HuH-7.5 (cell line): ENCODE measurements at places on chromosomes 16 and 17.

GRCh38 chr16:77555126-77555525, 120.3 kb upstream of the ADAMTS18 start:
- DNase-seq, result no peak

- DNase-seq, result no peak
Measured at GRCh38 chr17:7038025-7038862, 2.4 kb downstream of the SLC16A13 start.

DNA sequence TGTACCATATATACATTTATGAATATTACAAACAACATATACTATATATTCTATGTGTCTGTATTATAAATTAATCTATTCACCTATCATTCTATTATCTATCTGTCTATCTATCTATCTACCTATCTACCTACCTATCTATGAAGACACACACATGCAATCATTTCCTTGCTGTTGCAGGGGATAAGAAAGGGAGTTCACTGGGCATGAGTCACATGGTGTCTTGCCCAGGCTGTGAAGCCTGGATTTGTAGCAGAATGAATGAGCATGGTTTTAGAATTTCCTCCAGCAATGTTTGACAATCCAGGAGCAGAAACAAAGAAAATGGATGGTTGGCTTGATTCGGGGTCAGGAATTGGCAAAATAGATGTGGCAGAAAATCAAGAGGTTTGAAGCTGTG, 23.2 kb upstream of the FAM20A start:
- DNase-seq, result no peak

DNA sequence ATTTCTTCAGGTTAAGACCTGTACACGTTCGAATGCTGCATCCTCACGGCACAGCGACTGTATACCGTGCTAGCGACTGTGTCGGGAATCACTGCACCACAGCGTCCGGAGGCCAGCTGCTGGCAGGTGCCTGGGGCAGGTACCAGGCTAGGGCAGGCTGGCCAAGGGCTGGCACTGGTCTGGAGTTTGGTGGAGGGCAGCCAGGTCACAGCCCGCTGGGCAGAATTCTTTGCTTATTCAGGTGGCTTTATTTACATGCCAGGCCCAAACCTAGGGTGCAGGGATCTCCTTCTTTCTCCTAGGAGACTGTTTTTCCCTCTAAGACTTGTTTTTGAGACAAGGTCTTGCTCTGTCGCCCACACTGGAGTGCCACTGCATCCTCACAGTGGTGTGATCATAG, 37.9 kb downstream of the COTL1 start:
- no peak for DNase-seq

- DNase-seq, result no peak
Measured at GRCh38 chr17:5757314-5757907, 173.1 kb upstream of the NLRP1 start.

GRCh38 chr16:104355-104754, 26.3 kb downstream of the MPG start:
- DNase-seq, result no peak

GRCh38 chr16:76946879-76947278, 244.1 kb upstream of the MON1B start:
- DNase-seq, result peak; percentile 10

DNA sequence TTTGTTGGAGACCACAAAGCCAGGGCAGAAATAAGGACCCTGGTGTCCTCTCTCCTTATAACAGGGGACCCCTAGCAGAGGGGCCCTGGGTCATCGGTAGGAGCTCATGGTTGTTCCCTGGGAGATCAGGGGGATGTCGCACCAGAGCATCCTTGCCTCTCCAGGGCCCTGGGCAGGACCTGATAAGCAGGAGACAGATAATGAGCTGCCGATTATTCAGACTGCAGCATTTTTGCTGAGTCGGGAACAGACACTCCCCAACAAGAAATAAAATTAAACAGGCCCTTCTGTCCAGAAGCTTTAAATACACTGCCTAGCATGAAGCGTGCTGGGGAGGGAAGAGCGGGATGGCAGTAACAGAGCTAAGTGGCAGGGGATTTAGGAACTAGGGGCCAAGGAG, 15.4 kb upstream of the GFAP start:
- DNase-seq, result no peak

DNA sequence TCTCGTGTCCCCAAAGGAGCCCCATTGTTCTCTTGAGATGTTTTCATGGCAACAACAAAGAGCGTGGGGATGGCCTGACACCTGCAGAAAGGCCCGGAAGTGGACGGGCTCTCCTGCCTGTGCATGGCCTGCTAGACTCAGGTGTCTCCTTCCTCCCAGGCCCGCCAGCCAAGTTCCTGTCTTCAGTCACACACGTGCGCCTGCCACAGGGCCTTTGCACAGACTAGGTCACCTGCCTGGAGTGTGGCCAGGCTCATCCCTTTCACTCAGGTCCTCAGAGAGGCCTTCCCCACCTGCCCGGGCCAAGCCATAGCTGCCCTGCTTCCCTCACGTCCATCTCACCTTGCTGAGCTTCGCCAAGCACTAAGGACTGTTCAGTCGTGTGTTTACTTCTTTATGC, 300.9 kb downstream of the FOXL1 start:
- no peak for DNase-seq

DNA sequence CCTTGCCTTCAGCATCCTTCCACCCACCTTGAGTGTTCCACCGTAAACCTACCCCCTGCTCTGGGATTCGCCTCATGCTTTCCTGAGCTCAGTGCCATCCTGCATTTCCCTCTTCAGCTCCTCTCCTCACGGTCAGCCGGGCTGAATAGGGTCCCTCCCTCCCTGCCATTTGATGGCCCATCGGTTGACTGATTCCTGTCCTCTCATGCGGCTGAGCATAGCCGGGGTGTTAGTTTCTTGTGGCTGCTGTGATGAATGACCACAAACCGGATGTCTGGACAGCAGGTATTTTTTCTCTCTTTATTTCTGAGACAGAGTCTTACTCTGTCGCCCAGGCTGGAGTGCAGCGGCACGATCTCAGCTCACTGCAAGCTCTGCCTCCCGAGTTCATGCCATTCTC, 44.1 kb upstream of the MGAT5B start:
- no peak for DNase-seq

DNA sequence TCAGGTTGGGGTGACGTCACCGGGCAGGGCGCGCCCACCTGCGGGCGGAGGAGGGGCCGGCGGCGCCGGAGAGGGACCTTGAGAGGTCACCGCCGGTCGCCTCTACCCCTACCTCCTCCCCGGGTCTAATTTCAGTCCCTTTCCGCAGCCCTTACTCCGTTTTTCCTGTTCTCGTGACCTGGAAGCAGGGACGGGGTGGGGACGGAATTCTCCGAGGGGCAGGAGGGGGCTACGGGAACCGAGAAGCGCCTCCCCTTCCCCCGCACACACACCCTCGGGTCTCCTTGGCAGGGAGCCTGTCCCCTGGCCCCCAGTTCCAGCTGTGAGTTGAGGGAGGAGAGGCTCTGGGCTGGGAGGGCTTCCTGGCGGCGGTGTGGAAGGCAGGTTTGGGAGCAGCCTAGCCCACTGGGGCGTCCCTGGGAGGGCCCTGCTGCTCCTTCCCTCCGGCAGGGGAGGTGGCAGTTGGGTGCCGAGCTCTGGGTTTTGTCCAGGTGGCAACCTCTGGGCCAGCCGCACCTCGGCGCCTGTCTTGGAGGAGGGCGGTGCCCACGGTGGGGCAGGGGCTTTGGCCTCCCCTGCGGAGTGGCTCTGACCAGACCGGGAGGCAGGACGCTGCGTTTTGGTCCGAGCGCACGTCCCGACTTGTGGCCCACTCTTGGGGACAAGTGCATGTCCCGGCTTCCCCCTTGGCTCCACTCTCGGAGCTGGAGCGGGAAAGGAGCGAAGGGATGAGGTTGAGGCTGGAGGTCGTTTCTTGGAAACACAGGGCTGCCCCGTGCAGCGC, 773 bp downstream of the SYNGR3 start:
- peak; percentile 75 for DNase-seq

- DNase-seq, result no peak
Measured at GRCh38 chr16:19753815-19754643, 36.0 kb downstream of the IQCK start.

DNA sequence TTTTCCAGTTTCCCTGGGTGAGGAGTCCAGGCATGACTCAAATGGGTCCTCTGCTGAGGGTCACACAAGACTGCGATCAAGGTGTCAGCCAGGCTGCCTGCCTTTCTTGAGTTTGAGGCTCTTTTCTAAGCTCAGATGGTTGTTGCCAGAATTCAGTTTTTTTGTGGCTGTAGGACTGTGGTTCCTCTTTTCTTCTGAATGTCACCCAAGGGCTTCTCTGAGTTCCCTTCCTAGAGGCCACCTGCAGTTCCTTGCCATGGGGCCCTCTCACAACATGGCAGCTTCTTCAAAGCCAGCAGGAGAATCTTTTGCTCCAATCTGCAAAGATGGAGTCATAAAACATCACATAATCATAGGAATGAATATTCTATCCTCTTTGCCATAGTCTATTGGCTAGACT, 17.5 kb downstream of the LIMD2 start:
- no peak for DNase-seq

GRCh38 chr16:81421536-81421935, 23.1 kb upstream of the CMIP start:
- no peak for DNase-seq

DNA sequence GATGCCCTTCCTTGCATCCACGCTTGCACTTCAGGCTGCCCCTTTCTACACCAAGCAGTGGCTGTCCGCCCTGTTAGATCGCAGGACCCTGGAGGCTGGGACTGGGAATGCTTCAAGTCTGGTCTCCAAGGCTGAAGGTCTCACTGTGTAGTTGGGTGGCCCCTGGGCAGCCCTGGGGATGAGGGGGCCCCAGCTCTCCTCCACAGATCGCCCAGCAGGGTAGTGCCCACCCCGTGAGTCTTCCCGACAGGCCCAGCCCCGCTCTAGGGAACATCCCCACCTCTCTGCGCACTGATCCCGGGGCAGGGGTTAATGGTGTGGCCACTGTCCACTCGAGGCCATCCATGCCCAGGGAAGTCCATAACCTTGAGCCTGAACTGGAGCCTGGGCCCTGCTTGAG, 10.3 kb downstream of the ZNF213 start:
- no peak for DNase-seq
